ENCODE measurements at places on chromosomes 3 and 15. TPM values are rescaled to one million over a fixed set of nuclear protein-coding genes. Genes with fewer than 3 reads are reported as not detected.

DNA sequence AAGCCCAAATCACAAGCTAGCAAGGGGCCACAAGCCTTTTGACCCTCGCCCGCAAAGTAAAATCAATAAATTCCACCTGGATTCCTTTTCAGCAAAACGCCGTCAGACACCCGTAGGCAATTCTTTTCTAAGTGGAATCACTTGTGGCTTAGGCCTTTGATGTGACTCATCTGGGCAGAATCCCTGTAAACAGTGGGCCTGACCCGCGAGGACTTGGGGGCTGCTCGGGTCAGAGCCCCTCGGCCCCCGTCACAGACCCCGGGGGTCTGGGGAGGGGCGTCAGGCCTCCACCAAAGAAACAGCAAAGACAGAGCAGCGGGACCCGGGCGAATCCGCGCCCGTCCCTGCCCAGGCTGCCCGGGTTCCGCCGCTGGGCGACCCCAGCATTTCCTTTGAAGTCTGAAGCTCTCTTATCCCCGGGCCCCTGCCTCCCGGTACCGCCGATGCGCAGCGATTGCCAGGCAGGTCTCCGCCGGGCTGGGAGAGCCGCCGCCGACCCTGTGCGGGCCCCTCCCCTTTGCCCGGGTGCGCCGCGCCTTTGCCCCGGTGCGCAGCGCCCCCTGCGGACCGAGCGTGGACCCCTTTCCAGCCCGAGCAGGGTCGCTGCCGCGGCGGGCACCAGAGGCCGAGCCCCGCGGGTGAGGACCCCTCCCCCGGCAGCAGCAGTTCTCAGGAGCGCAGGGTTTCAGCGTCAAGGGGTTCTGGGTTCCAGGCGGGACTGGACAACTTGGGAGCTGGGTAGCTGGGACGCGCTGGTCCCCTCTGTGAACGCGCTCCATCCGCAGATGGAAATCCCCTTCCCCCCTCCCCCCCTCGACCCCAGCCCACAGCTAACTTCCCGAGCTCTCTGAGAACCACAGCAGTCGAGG is 178.3 kb downstream of the UACA start:
- no peak for DNase-seq

- DNase-seq: no peak
Observed at GRCh38 chr15:76575679-76576078, 239.1 kb downstream of the ISL2 start.

DNA sequence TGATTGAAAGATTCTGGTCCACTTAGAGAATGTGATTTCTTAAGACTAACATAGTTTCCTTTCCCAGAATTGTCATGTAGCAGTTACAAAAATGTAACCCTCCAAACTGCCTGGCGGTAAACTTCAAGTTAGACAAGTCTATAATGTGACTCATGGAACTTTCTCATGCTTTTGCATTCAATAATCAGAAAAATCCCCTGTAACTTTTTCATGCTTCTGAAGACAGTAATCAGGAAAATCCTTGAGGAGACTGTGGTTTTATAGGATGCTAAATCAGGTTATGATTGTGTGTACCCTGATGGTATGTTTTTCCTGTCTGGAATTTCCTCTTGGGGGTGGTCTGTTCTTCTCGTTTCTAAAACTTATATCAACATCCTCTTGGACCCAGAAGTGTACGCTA is 74.0 kb upstream of the RARB start:
- no peak for DNase-seq

DNA sequence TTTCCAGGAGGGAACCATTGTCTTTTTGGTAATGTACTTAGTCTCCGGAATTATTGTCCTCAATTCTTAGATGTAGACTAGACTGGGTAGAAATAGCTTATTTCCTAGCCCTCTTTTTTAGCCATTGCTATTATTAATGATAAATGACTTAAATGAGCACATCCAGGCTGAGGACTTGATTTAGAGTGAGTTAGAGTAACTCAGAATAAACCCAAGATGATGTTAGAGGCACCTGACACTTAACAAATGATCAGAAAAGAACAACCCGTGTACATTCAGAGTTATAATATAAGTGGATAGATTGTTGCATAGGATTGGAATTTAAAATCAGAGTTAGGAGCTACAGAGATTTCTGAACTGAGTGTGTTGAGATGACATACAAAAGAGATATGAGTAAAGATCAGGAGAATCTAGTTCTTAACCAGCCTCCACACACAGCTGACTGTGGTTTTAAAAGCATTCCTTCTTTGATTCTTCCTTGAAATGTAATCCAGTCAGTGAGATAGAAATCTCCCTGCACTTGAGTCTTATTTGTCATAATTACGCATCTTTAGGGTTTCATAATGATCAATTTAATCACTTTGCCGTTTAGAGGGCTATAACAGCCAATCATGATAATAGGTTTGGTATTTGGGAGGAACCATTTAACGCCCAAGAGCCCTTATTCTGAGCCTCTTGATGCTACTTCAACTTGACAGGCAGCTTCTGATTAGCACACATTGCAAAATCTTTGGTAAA is 366.5 kb downstream of the GAP43 start:
- no peak for DNase-seq

- DNase-seq: no peak
Observed at GRCh38 chr15:73321496-73322450, 47.0 kb downstream of the HCN4 start.

DNA sequence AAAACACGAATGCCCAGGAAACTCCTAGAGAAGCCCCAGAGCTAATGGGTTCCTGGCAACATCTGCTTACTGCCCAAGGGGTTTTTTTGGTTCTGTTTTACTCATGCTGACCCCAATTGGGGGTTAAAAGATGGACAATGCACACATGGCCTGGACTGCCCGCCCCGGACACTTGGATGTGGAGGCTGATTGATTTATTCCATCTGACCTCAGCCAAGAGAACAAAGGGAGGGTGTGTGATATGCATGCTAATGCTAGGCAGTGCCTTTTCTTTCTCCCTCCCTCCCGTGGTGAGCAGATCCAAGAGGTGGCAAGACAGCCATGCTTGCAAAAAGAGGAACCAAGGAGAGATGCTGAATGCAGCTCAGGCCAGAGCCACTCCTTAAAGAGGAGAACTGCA is 3.3 kb upstream of the LRTM1 start:
- no peak for DNase-seq

Gene OR5H14
- total RNA-seq: not detected

DNA sequence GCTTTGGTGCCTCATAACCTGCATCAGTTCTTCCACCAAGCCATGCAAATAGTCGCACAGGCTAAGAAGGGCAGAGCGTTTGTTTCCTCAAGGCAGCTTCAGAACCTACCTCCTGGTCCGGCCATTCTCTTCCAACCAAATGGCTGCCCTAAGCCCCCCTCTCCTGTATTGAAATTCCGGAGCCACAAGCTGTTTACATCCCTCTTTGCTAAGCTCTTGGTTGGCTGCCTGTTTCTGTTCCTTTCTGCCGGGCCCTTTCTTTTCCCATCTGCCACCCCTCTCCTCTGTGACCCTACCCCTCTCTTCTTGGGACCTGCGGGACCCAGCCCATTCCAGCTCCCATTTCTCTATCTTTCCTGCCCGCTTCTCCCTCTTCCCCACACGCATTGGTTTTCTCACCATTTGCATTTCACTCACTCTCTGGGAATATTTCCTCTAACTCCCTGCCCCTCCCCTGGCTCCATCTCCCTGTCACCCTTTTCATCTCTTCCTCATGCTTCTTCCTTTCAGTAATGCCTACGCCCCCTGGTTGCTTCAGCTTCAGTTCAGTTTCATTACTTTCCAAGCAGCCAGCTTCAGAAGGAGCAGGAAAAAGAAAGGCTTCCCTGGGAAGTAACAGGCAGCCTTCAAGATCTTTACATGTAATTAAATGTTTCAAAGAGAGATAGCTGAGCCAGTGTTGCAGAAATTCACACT is 113.5 kb downstream of the RAB11A start:
- no peak for DNase-seq

Gene C3orf80
- total RNA-seq: 1.0 TPM

Gene GOLGA6L2
- not detected for total RNA-seq

DNA sequence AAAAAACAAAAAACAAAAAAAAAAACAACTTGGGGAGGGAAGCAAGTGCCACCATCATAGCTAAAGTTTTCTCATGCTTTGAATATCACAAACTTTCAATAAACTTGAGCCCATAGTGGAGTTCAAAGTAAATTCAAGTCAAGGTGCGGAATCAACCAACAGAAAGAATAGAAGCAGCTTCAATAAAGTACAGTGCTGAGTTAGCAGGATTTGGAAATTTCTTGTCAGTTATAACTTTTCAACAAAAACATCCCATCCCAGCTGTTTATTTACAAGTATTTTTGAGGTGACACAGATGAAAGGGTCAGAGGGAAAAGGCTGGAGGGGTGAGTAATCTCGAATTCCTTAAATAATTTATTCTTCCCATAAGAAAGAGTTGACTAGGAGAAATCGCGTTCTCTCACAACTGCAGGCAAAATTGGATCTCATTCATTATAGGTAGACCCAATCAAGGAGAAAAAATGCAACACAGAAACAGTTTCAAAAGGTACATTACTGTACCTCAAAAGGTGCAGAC is 477.4 kb upstream of the RASGRP1 start:
- DNase-seq: no peak

DNA sequence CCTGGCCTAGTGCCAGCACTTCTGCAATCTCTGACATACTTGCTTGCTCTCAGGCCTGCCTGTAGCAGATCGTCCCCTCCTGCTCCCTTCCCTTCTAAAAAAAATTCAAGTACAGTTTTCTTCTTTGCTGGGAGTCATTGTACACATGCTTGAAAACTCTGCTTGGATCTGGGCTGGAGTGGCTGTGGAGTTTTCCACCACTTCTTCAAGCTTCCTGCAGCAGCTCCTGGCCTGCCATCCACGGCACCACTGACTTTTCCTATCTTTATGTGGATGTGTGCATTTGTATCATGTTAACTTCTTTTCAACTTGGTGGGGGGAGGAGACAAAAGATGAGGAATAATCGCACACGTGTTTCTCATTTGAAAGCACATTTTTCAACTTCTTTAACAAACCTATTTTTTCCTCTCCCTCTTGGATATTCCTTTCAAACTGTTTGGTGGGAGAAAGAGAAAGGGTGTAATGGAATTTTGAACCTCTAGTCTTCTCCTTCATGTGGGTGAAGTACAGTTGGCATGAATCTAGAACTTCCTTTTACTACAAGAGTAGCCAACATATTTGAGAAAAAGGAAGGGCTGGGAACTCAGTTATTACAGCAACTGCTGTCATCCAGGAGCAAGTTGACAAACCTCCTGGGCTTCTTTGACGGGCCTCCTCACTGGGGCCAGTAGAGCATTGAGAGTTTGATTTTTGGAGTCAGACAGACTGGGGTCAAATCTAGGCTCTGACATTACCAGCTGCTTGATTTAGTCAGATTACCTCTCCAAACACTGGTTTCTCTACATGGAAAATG is 61.2 kb upstream of the LRTM1 start:
- DNase-seq: peak; percentile 66

Gene CSTA
- 10.0 TPM for total RNA-seq

DNA sequence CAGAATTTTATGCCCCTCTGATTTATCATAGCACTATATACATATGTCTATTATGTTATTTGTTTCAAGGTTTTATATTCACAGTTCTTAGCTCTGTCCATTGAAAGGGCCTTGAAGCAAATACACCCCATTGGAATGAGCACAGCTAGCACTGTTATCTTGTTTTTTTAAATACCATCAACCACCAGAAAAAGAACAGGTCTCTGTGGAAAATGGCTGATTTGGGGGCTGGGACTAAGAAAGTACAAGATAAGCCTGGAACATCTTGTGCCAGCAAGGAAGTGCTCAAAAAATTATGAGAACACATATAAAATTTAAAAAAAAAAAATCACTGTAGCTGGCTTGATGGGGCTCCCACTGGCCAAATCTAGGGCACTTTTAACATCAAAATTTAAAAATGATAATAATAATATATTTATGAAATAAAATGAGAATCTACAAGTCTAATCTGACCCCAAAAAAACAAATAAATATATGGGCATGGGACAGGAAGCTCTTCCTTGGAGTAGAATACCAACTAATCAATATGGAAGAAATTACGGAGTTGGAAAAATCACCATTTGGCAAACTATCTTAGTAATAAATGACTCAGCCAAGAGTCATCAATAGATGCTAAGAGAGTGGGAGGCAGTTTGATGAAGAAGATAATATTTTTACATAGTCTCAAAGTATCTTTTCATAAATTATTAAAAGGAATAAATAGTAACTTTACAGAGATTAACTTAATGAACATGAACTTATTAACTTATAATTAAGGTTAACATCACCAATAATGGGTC is 20.5 kb downstream of the IFT80 start:
- peak; percentile 8 for DNase-seq

Gene C2CD4A
- 0.11 TPM for total RNA-seq

GRCh38 chr3:120489421-120489820 is 38.6 kb upstream of the FSTL1 start:
- DNase-seq: no peak

Gene ECE2
- total RNA-seq: not detected

GRCh38 chr15:93074599-93074998 is 14.4 kb downstream of the RGMA start:
- no peak for DNase-seq

DNA sequence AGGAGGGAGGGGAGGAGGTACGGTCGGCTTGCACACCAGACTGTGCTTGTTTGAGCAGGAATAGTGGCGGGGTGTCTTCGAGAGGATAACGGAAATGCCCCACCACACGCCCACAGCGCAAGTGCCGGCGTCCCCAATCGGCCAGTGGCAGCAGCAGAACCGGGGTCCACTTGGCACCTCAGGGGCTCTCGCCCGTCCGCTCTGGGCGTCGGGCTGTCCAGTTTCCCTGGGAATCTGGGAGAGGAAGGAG is 53.7 kb downstream of the CCDC54 start:
- DNase-seq: no peak

DNA sequence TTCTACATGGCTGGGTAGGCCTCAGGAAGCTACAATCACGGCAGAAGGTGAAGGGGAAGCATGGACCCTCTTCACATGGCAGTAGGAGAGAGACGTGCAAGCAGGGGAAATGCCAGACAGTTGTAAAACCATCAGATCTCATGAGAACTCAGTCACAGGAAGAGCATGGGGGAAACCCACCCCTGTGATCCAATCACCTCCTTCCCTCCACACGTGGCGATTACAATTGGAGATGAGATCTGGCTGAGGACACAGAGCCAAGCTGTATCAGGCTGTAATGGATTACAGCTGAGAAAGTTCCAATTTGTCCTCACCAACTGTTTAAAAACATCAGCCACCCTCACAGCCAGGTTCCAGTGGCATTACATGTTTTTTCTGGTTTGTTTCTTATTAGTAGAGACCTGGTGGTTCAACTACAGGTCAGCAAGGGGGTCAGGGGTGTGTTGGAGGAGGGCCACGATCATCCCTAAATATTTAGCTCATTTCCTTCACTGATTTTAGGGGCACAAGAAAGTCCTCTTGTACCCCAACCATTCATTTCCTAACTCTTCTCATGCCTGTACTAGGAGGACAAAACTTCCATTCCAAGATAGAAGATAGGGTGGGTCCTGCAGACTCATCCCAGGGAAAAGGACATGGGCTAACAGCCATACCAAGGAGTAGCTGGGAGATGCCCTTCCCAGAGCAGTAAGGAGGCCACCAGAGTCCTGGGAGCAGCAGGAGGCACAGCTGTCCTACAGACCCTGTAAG is 54.4 kb downstream of the ANXA2 start:
- no peak for DNase-seq

DNA sequence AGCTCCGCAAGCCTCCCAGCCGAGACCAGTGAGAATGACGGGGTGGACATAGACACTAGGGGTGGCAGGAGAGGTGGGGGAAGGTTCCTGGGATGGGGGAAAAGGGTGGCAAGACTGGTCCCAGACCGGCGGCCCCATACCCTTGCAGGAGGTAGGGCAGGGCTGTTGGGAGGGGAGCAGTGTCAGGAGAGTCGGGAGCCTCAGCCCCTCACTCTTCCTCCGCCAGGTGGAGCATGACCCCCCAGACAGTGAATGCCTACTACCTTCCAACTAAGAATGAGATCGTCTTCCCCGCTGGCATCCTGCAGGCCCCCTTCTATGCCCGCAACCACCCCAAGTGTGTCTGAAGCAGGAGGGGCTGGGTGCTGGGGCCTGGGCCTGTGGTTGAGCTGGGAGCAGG is 8.7 kb upstream of the PSMD2 start:
- DNase-seq: no peak

Gene GPR156
- 2.0 TPM for total RNA-seq
